ENCODE measurements at places on chromosomes 6 and 20.

GRCh38 chr20:36839150-36839549 lies 36.8 kb upstream of the TLDC2 start:
- DNase-seq, result no peak

DNA sequence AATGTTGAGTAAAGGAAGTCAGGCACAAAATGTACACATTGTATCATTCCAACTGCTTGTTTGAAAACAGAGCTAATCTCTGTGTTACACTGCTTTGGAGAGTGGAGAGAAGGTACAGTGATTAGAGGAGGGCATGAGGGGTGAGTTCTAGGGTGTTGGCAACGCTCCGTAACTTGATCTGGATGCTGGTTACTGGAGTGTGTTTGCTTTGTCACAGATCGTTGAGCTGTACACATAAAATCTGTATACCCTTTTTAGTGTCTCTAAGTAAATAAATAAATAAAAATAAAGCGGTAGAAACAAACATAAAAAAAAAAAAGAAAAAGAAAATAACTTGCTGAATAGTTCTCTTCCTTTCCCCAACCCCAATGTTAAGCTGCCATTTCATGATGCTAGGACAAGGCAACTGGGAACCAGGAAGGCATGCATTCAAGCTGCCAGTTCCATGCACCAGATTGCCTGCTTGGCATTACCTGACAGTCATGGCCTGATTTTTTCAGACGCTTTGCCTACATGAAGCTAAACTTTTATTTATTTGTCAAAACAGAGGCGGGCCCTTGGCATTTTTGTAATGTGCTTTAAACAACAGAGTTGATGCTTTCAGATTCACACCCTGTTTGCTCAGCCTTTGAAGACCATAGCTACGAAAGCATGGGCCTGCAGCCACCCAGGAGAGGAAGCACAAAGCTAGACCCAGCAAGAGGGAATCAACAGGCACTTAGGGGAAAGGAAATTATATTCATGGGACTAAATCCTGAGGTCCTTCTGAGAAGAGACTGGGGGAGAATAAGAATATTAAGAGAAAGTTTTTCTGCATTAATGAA lies 21.2 kb downstream of the TNFRSF21 start:
- DNase-seq, result no peak

GRCh38 chr6:25968769-25969168 lies 6.2 kb downstream of the TRIM38 start:
- no peak for DNase-seq

GRCh38 chr20:58149437-58150091 lies 78.9 kb downstream of the ANKRD60 start:
- no peak for DNase-seq

GRCh38 chr6:129647044-129647443 lies 62.9 kb downstream of the ARHGAP18 start:
- DNase-seq, result no peak

- DNase-seq, result no peak
Measured at GRCh38 chr20:60513141-60513540, 554.9 kb downstream of the CDH26 start.

Measured in stimulated activated CD4-positive, alpha-beta T cell treated with anti-CD3 and anti-CD28 coated beads, Interleukin-1b, Interleukin-23, amount 100 ng/mL, for 1 hour (primary cell).